ENCODE measurements at places on chromosomes 2 and 18.

DNA sequence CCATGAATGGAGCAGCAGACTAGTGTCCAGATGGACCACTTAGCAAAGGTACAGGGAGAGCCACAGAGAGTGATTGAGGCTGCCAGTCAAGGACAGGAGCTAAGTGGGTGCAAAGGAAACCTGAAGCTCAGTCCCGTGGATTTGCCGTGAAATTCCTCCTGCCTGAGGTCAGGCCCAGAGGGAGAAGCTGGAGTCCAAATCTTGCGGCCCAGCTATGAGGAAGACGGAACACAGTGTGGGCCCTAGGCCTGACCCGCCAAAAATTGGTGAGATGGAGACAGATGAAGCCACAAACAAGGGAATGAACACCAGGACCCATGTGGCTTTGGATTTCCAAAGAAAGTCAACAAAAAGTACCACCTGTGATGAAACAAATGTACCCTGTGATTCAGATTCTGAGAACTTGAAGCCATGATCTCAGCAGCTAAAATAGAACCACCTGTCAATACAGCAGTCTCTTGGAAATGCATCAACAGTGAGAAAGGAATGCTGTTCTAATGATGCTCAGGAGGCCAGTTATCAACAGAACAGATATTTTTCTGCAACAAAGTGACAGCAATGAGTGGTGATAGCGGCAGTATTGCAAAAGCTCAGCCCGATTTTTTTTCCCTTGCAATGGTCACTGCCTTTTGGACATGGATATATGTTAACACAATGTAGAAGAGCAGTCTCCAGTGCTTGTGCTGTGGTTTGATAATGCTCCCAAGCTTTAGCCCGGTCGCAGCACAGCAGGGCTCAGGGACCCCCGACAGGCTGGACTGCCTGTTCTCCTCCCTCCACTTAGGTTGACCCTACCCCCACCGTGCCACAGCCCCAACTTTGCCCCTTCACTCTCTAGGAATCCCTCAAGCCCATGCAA is 10.7 kb downstream of the COL6A3 start:
- no peak for DNase-seq

- DNase-seq: no peak
These were observed 121.2 kb upstream of the CTDP1 start for GRCh38 chr18:79558196-79558932.

DNA sequence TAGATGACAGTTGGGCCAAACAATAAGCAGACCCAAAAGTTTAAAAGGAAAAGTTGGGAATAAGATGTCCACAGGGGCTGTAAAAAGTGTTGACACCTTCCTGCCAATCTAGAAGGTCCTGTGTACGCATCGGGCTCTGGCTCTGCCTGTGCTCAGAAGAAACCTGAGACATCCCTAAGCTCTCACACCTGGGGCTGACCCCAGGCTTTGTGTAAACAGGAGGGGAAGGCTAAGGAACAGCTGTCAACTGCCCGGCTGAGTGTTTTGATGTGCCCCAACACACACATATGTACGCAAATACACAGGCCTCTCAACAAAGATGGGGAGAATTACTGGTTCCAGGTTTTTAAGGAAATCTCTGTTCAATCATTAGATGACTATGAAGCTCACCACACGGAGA is 59.5 kb downstream of the TMEM131 start:
- DNase-seq: peak; percentile 46

- DNase-seq: no peak
These were observed 585 bp downstream of the ABCA12 start for GRCh38 chr2:215137741-215138340.

DNA sequence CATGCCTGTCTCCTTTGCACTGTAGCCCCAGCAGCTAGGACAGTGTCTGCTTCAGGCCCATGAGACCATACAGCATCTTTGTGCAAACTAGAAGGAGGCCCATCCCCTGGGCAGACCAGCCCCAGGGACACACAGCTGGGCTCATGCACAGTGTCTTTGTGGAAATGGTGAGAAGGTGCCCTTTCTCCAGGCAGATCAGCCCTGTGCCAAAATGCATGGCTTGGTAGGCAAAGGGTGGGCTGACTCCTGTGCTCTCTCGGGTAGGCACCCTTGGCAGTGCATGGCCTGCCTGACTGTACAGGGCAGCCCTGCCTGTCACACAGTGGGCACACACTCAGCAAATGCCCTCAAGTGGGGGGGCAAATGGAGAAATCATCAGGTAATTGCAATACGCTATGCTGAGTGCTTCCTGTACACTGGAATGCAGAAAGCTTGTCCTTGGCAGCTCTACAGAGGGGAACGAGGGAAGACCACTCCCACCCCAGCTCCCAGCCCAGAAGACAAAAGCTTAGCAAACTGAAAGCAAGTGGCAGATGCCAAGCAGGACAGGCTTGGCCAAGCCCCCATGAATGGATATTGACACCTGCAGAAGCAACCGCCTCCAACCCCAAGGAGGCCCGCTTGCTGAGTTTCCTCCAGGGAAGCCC is 21.6 kb downstream of the TNS1 start:
- DNase-seq: no peak

DNA sequence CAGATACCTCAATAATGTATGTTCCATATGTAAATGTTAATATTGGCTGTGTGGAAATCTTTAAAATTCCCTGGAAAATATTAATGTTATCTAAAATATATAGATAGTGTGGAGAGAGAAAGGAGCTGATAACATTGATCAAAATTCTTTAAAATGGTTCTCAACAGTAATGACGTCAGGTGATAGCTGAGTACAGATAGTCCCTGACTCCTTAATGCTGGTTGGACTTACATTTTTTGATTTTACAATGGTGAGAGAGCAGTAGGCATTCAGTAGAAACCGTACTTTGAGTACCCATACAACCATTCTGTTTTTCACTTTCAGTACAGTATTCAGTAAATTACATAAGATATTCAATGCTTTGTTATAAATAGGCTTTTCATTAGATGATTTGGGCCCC is 146.6 kb downstream of the GALNT3 start:
- no peak for DNase-seq

- no peak for DNase-seq
These were observed 250.3 kb upstream of the FOSL2 start for GRCh38 chr2:28142386-28142785.

- no peak for DNase-seq
These were observed 258.5 kb downstream of the PTGR3 start for GRCh38 chr18:74950479-74950878.

- DNase-seq: peak; percentile 33
These were observed 664 bp downstream of the CAMKMT start for GRCh38 chr2:44362207-44363015.

DNA sequence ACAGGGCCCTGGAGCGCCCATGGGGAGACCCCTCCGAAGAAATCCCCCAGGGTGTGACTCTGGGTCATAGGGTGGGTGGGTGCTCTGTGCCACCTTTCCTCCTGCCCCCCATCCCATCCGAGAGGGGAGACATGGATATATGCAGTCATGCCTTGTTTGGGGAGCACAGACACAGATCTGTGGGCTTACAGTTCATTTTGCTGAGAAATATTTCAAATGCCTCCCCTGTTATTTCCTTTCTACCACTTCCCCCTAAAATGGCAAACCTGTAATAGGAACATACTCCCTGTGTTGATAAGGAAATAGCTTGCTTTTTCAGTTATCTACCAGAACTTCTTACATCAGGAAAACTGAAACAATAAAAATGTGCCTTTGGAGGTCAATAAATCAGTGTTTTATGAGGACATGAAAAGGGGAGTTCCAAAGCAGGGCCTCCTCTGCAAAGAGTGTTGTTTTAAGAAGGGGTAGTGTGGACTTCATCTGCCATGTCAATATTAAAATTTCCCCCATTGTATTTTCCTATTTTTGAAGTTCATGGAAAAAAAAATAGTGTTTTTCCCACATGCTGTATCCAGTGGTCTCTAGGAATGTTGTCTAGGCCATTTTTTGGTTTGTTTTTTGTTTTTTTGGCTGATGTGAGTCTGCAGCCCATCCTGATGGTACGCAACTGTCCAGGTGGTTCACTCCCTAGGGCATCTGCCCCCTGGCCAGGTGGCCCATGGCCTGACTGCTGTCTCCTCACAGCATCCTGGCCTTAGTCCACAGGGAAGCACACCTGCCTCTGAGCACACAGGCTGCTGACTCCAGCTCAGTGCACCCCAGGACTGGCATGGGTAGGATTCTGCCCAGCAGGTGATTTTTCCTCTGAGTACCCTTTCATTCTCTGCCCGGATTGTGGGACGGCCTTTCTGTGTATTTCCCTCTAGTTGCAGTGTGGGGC is 3.7 kb downstream of the TNFRSF11A start:
- no peak for DNase-seq

DNA sequence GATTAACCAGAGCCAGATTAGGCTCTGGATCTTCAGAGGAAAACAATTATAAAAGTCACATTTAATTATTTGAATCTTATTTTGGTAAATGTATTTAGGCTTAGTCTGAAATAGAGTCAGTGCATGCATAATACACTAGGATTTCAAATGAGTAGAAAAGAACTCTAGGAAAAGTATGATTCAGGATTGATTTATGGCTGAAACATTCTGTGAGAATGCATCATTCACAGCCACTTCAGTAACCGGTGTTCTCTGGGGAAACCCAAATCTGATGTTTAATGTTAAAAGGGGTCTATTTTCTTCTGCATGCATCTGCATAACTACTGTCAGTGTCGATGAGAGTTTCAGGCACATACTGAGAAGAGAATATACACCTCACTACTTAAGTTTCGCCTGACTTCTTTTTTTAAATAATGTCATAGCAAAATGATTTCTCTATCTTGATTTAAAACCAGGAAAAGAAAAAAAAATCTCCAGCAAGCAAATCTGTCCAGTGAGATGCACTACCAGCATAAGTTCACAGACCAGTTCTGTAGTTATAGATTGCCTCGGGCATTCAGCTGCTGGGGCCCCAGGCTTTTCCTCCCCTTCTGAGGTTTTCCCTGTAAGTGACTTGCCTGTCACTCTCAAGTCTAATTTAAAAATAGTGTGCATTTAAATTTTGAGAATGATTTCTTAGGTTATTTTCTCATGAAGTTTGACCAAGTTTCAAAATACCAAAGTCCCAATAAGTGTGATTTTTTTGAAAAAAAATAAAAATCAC is 501.5 kb downstream of the NR4A2 start:
- no peak for DNase-seq

DNA sequence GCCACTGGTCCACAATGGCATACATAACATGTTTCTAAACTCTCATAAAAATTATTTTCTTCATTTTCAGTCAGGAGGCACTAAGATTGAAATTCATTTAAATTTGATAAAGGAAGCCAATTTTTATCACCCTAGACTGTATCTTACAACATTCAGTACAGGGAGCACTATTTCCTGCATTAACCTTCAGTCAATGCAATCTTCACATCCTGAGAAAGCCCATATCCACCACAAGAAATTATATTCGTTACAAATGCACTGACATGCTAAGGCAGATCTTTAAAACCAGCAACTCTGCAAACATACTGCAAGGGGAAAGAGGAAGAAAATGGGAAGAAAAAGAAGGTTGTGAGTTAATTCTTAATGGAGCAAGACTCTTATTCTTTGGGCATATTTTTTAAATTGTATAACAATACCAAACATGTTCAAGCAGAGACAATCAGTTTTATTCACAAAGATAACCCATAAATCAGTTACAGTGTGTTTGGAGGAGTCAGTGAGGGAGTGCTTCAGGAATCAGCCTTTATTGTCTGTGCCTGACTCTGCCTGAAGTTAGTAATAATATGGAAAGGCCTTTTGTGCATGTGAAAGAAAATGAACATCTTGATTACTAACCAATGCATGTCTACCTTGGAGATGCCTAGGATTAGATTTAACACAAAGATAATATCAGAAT is 370.1 kb downstream of the FBXO15 start:
- no peak for DNase-seq

GRCh38 chr2:197809064-197809463 is 4.7 kb downstream of the PLCL1 start:
- DNase-seq: no peak

DNA sequence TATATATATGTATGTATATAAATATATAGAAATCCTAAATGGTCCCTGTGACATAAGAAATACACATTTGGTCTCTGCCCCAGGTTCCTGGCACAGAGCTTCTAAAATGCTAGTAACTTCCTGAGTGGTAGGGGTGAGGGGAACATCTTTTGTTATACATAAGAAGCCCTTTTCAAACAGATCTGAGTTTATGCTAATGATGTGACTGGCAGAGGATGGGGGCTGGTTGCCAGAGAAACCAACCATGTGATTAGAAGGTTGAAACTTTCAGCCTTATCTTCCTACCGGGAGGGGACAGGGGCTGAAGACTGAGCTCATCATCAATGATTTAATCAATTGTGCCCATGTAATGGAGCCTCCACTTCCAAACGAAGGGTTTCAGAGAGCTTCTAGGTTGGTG is 16.3 kb downstream of the MFSD2B start:
- DNase-seq: no peak

- no peak for DNase-seq
These were observed 37.2 kb upstream of the APCDD1 start for GRCh38 chr18:10417191-10417590.

GRCh38 chr18:23738151-23738550 is 48.9 kb downstream of the LAMA3 start:
- no peak for DNase-seq

DNA sequence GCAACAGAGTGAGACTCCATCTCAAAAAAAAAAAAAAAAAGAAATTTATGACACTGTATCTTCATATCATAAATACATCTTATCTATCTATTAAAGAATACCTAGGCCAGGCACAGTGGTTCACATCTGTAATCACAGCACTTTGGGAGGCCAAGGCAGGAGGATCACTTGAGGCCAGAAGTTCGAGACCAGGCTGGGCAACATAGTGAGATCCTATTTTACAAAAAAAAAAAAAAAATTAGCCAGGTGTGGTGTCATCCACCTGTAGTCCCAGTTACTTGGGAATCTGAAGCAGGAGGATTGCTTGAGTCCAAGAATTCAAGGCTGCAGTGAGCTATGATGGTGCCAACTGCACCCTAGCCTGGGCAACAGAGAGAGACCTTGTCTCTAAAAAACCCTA is 95.0 kb downstream of the HNRNPLL start:
- DNase-seq: no peak

DNA sequence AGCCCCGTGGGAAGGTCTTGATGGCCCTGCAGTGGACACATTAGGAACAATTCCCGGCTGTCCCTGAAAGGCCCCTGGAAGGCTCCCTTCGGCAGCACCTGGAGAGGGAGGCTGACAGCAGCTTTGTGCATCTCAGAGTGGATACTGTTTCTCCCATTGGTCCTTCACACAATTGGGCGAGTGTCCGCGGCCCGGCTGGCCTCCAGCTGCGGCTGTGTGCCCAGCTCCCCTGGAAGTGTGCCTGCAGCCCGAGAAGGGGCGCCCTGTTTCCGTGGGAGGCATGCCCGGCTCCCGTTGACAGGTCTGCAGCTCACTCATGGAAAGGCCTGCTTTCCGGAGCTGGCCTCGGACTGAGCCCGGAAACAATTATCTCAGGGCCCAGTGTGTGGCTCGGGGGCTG is 103.7 kb downstream of the LPIN1 start:
- DNase-seq: no peak

All from germinal center (tissue), 1 donor.